ENCODE measurements at places on chromosomes 7 and 10.

DNA sequence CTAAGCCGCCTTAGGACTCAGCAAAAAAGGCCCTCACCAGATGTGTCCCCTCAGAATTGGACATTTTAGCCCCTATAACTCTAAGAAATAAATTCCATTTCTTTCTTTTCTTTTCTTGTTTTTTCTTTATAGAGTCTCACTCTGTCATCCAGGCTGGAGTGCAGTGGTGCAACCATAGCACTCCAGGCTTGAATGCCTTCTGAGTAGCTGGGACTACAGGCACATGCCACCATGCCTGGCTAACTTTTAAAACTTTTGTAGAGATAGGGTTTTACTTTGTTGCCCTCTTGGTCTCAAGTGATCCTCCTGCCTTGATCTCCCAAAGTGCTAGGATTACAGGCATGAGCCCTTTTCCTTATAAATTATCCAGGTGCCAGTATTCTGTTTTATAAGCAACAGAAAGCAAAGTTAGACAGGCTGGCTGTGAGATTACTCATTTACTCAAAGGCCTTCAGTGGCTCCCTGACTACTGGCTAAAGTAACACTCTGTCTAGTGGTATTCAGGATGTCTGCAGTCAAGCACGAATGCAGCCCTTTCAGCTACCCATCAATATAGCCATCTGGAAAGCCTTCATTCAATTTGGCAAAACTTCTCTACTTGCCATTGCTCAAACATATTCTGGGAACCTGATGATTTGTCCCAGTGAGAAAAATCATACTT is 128.6 kb downstream of the ICA1 start:
- DNase-seq, result no peak

- no peak for DNase-seq
These were observed 23.7 kb downstream of the SRRM3 start for GRCh38 chr7:76225379-76225778.

DNA sequence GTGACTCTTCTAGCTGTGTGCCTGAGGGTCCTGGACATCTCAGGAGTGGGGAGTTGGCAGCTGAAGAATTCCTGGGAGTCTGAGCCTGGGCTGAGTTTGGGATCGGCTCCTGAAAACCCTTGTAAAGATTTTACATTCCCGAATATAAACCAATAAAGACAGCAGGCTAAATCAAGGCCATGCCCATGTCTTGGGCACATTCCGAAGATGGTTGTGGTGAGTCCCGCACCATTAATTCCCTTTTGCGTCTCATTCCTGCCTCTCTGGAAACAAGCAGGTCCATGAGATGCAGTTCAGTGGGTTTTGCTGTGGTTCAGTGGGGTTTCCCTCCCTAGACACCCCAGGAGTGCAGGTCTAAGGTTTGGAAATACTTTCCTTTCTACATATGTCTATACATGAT is 90.9 kb downstream of the COL26A1 start:
- DNase-seq, result no peak

DNA sequence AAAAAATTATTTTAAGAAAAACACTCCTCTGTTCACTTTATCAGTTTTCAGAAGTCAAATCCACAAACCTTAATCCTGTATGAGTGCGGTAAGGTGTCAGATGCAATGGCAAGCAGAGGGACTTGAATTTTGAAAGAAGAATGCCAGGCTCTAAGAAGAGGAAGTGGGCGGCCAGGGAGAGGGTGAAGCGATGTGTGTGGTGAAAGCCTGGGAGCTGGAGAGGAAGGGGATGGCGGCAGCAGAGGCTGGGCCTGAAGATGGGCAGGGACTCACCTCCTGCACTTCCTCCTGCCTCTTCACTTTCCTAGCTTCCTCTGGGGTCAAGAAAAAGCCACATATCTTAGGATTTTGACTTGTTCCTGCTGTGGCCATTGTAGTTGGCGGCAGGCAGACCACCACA is 609.6 kb downstream of the PARD3 start:
- DNase-seq, result no peak

- no peak for DNase-seq
These were observed 45.6 kb downstream of the COBL start for GRCh38 chr7:51270965-51271364.

DNA sequence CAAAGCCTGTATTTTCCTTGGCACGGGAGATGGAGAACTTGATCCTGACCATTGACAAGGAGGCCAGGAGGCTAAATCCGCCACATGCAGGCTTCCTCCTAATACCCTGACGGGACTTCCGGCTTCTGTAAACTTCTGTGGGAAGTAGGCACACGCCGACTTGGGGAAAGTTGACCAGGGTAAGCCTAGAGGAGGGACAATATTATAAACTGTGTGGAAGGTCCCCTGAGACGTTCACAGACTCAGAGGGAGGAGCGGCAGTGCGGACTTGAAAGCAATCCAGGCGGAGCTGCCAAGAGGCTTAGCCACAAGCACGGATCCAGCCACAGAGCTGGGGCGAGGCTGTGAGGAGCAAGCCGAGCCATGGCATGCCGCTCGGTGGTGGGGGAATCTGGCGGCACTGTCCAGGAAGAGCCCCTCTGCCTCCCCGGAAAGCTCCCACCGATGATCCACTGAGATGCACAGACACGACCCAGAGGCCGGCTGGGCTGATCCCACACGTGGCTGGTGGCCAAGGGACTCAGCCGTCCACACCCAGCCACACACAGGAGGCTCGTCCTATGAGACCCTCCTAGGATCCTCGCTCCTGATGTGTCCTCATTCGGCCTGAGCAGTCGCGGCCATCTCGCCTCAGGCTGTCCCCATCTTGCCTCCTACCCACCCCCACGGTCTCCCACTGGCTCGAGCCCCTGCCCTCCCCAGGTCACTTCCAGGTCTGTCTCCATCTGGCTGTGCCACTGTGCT is 40.0 kb upstream of the INSIG1 start:
- peak; percentile 98 for DNase-seq

GRCh38 chr10:10796774-10797415 is 220.8 kb upstream of the CELF2 start:
- DNase-seq, result no peak

Data from fibroblast of gingiva (primary cell).